SK-N-SH (cell line): ENCODE measurements at places on chromosomes 5 and 9. TPM values are rescaled to one million over a fixed set of nuclear protein-coding genes. Genes with fewer than 3 reads are reported as not detected.

The SNX30 gene
- polyA plus RNA-seq, result 2.7 and 5.3 TPM in 2 replicates

The NUTM2G gene
- polyA plus RNA-seq, result not detected in 2 replicates

The LCN1 gene
- not detected in 2 replicates for polyA plus RNA-seq

The GRXCR2 gene
- not detected in 2 replicates for polyA plus RNA-seq

The IRX2 gene
- polyA plus RNA-seq, result not detected in 2 replicates

The FBLL1 gene
- polyA plus RNA-seq, result 4.4 and 4.5 TPM in 2 replicates

The RNF180 gene
- 0.02 and 0.05 TPM in 2 replicates for polyA plus RNA-seq

The BTNL3 gene
- polyA plus RNA-seq, result not detected in 2 replicates

The GRAMD2B gene
- polyA plus RNA-seq, result 16.0 and 20.9 TPM in 2 replicates

The NEK6 gene
- 89.8 and 96.1 TPM in 2 replicates for polyA plus RNA-seq

The CCNJL gene
- polyA plus RNA-seq, result 6.6 and 7.1 TPM in 2 replicates

DNA sequence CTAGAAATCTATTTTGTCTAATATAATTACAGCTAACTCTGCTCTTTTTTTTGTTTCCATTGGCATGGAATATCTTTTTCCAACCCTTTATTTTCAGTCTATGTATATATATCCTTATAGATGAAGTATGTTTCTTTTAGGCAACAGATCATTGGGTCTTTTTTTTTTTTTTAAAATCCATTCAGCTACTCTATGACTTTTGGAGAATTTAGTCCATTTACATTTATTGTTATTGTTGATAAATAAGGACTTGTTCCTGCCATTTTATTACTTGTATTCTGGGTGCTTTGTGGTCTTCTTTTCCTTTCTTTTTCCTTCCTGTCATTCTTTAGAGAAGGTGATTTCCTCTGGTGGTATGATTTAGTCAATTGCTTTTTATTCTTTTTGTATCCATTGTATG, 296.8 kb downstream of the SMARCA2 start:
- no peak for DNase-seq
- no peak overlapping the region for H3K4me3 ChIP-seq
- no peaks in the 10 kb centered on the region; the same call in 1 of the 2 replicates for H3K4me1 ChIP-seq
- H3K27me3 ChIP-seq, result no peaks in the 10 kb centered on the region

- no peaks in the 10 kb centered on the region for H3K36me3 ChIP-seq
- no peak for DNase-seq
- no peak overlapping the region for H3K27ac ChIP-seq
- no peak overlapping the region for H3K4me3 ChIP-seq
Observed at GRCh38 chr5:10990634-10991033, 229.6 kb upstream of the DAP start.

DNA sequence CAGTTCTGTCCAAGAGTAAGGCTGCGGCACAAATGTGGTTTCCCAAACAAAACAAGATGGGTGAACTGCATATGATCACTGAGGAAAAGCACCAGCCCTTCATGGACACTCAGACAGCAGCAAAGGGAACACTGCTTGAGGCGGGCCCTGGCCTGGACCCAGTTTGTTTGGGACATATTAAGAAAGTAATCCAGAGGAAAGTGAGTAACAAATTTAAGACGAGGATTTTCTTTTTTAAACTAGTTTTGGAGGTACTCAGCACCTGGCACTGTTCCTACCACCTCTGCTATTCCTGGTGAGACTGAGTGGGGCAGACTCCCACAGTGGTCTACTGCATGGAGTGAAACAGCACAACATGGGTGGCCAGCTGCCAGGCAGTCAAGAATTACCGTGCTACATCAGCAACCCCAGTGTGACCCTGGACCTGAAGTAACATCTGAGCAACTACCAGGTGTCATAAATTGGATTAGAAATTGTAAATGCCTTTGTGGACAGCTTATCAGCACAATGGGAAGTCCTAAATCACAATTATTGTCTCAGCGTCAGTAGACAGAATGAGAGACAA, 28.5 kb downstream of the P4HA2 start:
- H3K27me3 ChIP-seq, result no peaks in the 10 kb centered on the region
- peaks cover 4% of the 10 kb centered on the region; the same call in 1 of the 2 replicates for H3K4me1 ChIP-seq
- H3K36me3 ChIP-seq, result peaks cover 6% of the 10 kb centered on the region
- DNase-seq, result no peak
- no peak overlapping the region for H3K4me3 ChIP-seq
- H3K27ac ChIP-seq, result no peak overlapping the region

- no peak for DNase-seq
- H3K36me3 ChIP-seq, result no peaks in the 10 kb centered on the region
- no peak overlapping the region for H3K27ac ChIP-seq
Observed at GRCh38 chr5:156376751-156377150, 49.8 kb downstream of the SGCD start.

DNA sequence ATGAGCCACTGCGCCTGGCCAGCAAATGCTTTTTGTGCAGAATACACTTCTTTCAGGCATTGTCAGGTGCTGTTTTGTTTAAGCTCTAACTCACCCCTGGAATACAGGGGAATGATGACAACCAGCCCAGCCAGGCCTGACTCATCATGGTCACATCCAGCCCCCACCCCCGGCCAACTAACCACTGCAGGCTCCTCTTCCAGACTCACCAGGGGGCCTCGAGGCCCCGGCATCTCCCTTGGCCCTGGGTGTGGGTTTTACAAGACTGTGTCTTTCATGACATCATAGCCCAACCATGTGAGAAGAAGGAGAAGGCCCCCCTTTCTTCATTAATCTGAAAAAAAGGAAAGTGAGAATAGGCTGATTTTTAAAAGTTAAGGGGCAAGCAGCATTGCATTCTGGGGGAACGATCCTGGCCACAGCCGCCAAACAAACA, 35.5 kb downstream of the OLFML2A start:
- H3K27me3 ChIP-seq, result no peaks in the 10 kb centered on the region
- no peak overlapping the region for H3K4me3 ChIP-seq
- no peaks in the 10 kb centered on the region for H3K36me3 ChIP-seq
- peaks cover 25% of the 10 kb centered on the region for H3K4me1 ChIP-seq
- H3K27ac ChIP-seq, result no peak overlapping the region

GRCh38 chr5:154885439-154885838, 27.0 kb downstream of the CNOT8 start:
- no peak for DNase-seq
- H3K36me3 ChIP-seq, result peaks cover 53% of the 10 kb centered on the region
- H3K27ac ChIP-seq, result no peak overlapping the region
- no peak overlapping the region for H3K4me3 ChIP-seq
- no peaks in the 10 kb centered on the region for H3K27me3 ChIP-seq

DNA sequence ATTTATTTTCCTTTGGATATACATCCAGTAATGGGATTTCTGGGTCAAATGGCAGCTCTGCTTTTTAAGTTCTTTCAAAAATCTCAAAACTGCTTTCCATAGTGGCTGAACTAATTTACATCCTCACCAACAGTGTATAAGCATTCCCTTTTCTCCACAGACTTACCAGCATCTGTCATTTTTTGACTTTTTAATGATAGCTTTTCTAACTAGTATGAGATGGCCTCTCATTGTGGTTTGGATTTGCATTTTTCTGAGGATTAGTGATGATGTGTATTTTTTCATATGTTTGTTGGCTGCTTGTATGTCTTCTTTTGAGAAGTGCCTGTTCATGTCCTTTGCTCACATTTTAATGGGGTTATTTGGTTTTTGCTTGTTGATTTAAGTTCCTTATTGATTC, 90.0 kb upstream of the HMHB1 start:
- no peak overlapping the region for H3K27ac ChIP-seq
- no peak for DNase-seq
- H3K4me3 ChIP-seq, result no peak overlapping the region
- H3K4me1 ChIP-seq, result no peaks in the 10 kb centered on the region
- no peaks in the 10 kb centered on the region for H3K27me3 ChIP-seq
- H3K36me3 ChIP-seq, result no peaks in the 10 kb centered on the region

DNA sequence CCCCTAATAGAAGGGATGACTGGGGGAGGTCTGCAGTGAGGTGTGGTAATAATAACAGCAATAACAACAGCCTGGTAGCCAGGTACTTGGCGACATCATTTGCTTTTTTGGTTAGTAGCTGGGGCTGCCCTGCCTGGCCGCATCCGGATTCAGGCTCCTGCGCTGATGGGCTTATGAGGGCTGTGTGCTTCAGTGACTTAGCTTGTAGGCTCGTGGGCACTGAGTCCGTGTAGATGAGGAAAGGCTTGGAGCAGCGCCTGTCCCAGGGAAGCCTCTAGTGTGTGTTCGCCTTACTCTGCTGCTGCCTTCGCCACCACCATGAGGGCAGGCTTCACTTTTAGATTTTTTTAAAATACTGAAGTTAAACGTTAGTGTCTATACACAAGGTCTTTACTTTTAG, 4.5 kb downstream of the NDUFS6 start:
- no peaks in the 10 kb centered on the region for H3K4me1 ChIP-seq
- peaks cover 77% of the 10 kb centered on the region for H3K36me3 ChIP-seq
- no peaks in the 10 kb centered on the region for H3K27me3 ChIP-seq
- no peak overlapping the region for H3K27ac ChIP-seq

DNA sequence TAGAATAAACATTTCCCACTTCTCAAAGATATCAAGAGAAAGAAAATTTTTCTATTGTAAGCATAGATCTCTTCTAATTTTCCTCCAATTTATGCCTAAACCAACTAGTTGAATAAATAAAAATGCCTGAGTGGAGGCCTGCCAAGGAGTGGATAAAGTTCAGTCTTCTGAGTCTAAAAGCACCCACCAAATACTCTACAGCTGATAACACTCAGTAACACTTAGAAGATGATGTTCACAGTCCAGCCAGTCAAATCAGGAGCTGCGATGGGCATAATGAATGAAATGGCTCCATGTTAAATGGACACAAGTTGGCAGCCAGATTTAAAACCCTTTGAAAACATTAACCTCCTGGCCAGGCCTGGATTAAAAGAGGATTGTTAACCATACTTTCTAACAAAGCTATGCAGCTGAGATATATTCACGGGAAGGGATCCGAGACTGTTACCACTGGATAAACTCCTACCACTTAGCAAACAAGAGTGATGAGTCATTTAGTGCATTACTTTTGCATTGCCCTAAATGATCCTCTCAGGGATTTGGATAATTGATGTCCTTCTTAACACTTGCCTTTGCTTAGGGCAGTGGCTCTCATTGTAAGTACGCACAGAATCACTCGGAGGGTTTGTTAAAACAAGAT, 63.7 kb upstream of the CCDC112 start:
- no peaks in the 10 kb centered on the region for H3K4me1 ChIP-seq
- DNase-seq, result no peak
- no peaks in the 10 kb centered on the region for H3K36me3 ChIP-seq
- no peak overlapping the region for H3K4me3 ChIP-seq
- no peak overlapping the region for H3K27ac ChIP-seq
- H3K27me3 ChIP-seq, result no peaks in the 10 kb centered on the region
